Ureter (tissue), 1 donor: ENCODE measurements at places on chromosomes 4 and X. TPM values are rescaled to one million over a fixed set of nuclear protein-coding genes. Genes with fewer than 3 reads are reported as not detected.
A peak's percentile ranks its signal among the peaks of the same experiment; 100 is the strongest.

ZNF157 gene
- total RNA-seq = 0.26 TPM

GAGE10 gene
- total RNA-seq = not detected

SLC25A5 gene
- total RNA-seq = 243 TPM

TRPC5OS gene
- not detected for total RNA-seq

ZC4H2 gene
- total RNA-seq = 11.3 TPM

PF4V1 gene
- total RNA-seq = not detected

SLC25A14 gene
- 13.6 TPM for total RNA-seq

CXCL11 gene
- total RNA-seq = 0.31 TPM

CNGA2 gene
- total RNA-seq = not detected

CAPN6 gene
- 0.47 TPM for total RNA-seq

SPANXA2 gene
- total RNA-seq = not detected

- no peak for DNase-seq
These were observed 34.7 kb downstream of the FRMPD3 start for GRCh38 chrX:107484002-107484726.

DNA sequence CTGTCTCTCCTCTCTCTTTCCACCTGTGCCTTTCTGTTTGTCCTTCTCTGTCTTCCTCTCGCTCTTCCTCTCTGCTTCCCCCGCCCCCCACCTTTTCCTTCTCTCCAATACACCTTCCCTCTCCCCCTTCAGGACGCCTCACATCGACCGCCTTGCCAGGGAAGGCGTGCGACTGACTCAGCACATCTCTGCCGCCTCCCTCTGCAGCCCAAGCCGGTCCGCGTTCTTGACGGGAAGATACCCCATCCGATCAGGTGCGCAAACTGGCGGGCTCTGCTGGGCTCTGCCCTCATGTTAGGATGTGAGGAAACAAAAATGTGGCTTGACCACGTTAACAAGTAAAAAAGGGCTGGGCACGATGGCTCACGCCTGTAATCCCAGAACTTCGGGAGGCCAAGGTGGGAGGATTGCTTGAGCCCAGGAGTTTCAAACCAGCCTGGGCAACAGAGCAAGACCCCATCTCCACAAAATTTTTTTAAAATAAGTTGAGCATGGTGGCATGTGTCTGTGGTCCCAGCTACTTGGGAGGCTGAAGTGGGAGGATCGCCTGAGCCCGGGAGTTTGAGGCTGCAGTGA, 35.2 kb downstream of the ARSF start:
- DNase-seq = no peak

- no peak for DNase-seq
These were observed 380.8 kb downstream of the SPRY1 start for GRCh38 chr4:123777373-123777772.

DNA sequence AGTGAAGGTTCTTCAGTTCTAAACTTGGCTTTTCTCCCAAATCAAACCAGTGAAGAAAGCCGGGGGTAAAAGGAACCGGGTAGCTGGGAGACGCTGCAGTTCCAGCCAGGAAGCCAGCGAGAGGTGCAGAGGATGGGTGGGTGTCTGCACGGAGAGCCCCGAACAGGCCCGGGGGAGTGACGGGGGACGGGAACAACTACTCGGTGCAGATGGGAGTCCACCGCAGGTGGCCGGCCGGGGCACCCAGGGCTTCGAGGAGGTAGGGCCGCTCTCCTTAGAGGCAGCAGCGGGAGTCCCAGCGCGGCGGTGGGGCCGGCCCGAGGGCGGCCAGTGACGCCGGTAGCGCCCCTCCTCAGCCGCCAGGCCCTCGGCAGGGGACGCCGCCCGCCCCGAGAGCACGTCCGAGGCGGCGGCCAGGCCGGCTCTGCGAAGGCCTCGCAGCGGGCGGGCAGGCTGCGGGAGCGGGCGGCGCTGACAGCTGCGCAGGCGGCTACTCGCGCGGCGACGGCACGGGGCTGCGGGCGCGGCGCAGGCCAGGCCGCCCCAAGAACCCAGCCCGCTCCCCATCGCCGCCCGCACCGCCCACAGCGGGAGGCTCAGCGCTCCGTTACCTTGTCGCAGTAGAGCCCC, 449 bp downstream of the FBXL5 start:
- peak; percentile 65 for DNase-seq

GRCh38 chr4:121564840-121565375, 131.9 kb downstream of the ANXA5 start:
- no peak for DNase-seq

GRCh38 chr4:167629272-167629671, 395.0 kb upstream of the SPOCK3 start:
- DNase-seq = no peak

GRCh38 chr4:98113012-98113411, 30.3 kb downstream of the STPG2 start:
- no peak for DNase-seq

GRCh38 chr4:106773076-106773905, 262.8 kb downstream of the DKK2 start:
- DNase-seq = no peak

DNA sequence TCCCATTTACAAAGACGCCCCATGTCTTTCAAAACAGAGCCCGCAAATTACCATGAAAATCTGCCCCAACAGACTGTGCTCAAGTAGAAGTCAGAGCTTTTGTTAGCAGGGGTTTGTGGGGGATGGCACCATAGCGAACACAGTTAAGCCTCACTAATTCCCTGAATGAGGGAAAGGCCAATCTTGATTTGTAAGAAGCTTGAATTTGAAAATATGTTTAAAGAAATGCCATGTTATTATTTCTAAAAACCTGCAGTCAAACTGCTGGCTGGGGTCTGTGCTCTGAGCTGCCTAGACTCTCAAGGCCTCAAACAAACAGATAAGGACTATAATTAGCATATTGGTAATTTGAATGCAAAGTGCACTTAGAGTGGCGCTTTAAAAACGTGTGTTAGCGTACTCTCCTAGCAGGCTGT, 9.4 kb upstream of the PAK3 start:
- DNase-seq = no peak

DNA sequence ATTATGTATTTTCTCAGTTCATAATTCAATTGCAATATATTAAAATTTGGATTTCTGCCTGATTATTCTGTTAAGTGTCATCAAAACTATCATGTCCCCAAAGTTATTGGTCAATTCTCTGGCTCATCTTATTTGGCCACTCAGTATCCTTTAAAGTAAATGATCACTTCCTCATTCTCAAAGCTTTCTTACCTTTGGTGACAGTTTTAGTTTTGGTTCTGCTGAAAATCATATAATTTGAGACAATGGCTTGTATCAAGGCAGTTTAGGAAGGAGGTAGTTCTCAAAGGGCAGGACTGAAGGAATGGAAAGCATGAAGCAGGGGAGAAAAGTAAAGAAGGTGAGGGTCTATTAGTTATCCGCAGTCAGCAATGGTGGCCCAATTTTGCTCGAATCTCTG, 1832.1 kb downstream of the ARAP2 start:
- no peak for DNase-seq

DNA sequence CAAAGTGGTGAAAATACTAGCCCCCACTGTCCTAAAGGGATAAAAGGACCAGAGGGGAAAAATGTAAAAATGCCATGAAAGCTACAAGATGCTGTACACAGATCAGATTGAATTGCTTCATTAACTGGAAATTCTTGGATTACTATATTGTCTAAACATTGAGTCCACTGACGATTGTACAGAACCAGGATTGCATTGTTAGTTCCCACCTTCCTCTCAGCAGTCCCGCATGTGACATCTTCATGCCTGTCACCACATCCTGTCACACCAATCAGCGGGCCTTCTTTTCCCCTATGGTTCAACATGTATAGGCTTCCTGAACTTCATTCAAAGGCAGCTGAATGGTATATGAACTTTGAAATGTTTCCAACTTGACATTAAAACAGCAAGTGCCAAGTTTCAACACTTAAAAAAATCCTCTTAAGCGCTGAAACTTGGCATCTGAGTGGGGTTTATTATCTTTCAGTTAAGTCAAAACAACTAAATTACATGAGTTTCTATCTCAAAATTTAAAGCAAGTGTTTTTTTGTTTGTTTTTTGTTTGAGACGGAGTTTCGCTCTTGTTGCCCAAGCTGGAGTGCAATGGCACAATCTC, 24.6 kb downstream of the ZRSR2 start:
- DNase-seq = no peak

DNA sequence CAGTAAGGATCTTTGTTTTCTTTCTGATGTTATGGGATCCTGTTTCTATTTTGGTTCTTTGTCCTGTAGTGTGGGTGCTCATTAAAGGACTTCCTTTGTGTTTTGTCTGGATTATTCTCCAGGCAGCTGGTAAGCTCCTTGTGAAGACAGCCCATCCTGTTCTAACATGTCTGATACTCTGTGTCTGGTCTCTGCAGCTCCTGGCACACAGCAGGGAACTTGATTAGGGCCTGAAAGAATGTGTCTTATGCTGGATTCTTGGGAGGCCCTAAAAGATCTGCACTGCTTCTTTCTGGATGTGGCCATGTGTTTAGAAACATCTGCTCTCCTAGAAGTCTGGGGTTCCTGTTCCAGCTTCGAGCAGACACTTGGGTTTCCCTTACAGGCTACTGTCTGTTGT, 38.1 kb upstream of the ATXN3L start:
- no peak for DNase-seq

DNA sequence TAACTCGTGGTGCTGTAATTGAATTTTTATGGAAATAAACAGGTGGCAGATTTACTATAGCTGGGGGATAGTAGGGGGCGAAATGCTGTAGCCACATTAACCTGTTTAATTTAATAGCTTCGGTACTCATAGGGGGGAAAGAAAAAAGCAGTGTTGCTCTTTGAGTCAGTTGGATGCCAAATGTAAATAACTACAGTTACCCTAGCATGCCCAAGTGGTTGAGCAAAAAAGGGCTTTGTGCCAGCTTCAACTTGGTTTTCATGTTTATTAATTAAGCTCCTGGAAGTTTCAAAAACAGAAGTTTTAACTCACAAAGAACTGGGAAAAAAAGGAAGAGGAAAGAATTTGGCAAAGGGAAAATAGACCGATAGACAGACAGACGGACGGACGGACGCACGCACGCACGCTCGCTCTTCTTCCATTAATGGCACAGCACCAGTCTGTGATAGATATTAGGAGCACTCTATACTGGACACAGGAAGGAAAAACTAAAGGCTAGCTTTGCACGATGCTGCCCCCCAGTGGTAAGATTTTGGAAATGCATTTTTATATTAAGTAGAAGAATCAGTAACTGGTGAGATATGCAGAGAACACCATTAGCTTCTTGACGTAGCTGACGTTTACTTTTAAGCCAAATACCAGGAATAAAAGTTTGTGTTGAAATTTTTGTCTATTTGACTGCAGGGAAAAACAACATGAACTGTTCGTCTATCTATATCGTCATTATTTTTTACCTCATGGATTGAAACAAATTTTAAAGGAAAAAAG, 151.8 kb downstream of the SLC7A11 start:
- DNase-seq = peak; percentile 66
